NCI-H2171 (cell line): ENCODE measurements at places on chromosomes 4 and X.

GRCh38 chrX:78329486-78329885 lies 2.1 kb upstream of the CYSLTR1 start:
- no peak for DNase-seq

DNA sequence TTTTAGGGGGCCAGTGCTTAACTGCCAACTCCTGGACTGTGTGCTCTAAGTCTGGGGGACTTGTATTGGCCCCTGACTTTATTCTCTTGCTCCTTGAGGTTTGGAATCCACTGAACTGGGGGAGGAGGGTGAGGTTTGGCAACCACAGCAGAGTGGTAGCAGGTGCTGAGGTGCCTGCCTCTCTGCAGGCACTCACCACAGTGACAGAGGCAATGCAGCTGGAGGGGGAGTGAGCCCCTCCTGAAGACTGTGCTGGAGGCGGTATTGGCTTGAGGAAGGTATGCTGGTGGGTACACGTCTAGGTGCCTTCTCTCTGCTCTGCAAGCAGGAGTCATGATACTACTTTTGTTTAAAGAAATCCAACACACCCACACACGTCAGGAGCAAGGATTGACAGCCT lies 24.6 kb downstream of the CFAP299 start:
- DNase-seq = no peak

DNA sequence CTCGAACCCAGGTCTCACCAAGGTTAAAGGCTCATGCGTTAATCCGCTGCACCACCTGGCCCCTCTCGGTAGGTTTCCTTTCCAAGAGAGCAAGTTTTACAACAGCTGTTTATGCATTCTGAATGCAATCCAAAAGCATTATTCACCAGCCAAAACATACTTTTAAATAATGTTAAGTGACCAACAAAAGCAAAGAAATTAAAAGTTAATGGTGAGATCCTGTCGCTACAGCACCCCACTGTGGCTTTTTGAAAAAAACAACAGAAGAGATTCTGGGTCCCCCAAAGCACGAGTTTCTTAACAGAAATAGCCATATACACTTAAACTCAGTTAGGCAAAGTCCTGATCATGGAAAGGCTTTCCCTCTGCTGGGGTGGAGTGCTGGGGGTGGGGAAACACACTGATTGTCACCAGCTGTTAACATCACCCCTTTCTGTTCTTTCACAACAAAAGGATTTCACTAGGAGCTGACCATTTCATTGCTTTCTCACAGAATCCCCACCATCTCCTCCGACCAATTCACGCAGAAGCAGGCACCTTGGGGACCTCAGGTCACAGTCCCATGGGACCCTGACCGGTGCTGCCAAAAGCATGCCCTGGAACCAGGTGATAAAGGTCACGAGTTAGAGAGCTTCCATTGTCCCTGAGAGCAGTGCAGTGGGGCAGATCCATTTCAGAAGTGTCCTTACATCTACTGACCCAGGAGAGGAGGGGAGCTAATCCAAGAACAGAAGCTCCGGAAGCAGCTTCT lies 51.2 kb downstream of the ZNF827 start:
- DNase-seq = no peak

GRCh38 chr4:53644607-53645006 lies 53.3 kb upstream of the LNX1 start:
- DNase-seq = peak; percentile 65

DNA sequence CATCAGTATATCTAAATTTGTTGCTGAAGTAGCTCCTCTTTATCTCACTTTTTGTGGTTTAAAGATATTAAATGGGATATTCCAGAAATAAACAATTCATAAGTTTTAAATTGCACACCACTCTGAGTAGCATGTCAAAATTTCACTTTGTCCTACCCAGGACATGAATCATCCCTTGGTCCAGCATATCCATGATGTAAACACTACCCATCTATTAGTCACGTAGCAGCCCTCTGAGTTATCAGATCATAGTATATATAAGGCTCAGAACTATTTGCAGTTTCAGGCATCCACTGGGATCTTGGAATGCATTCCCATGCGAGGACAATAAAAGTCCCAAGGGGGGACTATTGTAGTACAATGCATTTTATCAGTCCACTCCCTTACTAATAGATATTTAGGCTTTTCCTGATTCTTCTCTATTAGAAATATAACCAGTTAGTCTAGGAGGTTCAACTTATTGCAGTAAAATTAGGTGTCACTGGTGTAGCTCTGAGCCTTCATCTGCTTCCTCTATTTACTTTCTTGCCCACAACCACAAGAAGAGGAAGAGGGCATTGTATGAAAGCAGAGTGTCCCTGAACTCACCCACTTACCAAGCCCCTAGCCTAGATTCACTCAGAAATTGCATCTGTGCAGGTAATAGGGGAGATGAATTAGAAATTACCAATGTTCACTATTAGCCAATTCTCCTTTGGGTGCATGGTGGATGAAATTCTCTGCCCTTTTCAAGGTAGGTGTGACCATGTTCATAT lies 409.8 kb upstream of the GALNT7 start:
- DNase-seq = no peak

GRCh38 chrX:117038918-117039440 lies 576.2 kb upstream of the CT83 start:
- DNase-seq = no peak

- no peak for DNase-seq
Observed at GRCh38 chr4:69640289-69640688, 847 bp upstream of the UGT2A2 start.

DNA sequence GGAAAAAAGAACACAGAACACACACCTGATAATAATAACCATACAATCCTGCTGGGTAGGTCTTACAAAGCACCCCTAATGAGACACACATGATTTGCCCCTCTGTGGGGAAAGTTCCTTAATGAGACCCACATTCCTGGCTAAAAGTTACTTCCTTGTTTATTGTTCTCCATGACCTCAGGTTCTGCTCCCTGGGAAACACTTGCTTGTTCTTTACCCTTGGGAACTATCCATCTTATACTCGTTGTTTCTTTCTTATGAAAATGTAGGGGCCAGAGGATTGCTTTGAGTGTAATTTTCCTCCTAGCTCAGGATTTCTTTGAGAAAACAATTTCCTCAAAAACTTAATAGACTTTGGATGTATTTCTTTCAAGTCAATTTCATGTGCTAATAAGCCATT lies 52.1 kb upstream of the PCDH10 start:
- DNase-seq = no peak

GRCh38 chr4:135192751-135193535 lies 991.4 kb upstream of the PABPC4L start:
- no peak for DNase-seq

DNA sequence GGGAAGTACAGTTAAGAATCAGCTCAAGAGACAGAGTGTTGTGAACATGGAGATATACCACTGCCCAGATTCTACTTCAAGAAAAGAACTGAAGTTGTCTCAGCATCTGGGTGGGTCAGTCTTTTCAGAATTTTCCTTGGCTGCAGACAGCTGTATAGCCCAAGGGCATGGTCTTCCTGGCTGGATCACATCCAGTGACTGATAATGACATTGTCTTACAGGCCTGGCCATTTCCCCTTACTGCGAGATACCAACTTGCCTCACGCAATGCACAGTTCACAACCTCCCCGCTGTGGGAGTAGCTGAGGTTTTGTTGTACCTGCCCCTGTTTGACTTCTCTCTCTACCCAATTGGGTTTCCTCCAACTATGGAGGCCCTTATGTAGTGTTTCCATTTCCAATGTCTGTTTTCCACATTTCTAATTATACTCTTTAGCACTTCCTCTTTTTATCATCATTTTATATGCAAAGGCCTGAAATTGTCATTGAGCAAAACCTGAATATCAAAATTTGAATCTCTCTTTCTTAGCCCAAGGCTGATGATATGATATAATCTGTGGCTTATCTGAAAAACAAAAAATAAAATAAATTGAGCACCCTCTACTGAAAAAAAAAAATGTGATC lies 209.1 kb downstream of the NAF1 start:
- no peak for DNase-seq

DNA sequence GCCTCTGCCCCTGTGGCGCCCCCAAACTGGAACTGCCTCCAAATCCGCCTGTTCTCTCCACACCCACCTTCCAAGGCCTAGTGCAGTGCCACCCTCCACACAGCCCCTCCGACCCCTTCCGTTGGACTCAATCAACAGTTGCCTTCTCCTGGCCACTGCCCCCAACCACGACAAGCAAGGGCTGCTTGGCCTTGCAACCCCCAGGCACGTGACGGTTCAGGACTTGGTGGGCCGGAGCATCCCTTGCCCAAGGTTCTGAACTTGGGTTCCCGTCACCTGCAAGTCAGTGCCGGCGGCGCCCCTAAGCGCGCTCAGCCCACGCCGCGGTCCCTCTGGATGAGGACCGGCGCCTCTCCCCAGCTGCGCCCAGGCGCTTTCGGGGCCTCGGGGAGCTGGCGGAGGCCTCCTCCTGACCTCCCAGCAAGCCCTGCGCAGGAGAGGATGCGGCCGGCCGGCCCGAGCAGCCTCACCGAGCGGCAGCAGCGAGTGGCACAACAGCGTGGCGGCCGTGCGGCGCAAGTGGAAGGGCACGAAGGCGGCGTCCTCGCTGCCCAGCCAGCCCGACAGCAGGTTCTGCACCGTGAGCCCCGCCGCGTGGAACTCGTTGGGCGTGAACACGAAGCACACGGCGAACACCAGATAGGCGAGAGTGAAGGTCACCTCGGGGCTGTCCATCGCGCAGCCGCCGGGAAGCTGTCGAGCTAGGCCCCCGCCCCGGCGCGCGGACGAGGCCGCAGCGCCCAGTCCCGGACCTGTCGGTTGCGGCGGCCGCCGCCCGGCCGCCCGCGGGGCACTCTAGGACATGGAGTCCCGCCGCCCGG lies 750 bp downstream of the TMEM129 start:
- no peak for DNase-seq

DNA sequence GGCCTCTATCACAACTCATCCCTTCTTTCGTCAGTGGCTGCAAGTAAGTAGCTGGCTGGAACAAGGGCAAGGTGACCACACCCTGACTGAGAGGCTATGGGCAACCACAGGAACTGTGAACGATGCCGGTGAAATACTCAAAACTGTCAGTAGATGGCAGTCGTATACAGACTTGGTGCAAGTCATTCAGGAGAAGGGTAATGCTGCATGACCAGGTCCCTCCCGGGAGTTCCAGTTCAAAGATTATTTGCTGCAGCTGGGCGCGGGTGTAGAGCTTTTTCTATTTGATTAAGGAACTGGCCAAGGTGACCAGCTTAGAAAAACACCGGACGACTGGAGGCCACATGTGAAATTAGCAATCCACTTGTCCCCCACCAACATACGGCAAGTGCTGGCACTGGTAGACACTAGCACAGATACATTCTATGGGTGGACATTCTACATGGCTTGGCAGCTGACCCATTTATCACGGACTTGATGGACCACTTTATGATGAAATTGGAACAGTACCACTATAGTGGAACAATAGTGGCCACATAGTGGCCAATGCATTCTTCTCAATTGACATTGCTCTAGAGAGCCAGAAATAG lies 726.6 kb downstream of the TRAM1L1 start:
- peak; percentile 1 for DNase-seq

DNA sequence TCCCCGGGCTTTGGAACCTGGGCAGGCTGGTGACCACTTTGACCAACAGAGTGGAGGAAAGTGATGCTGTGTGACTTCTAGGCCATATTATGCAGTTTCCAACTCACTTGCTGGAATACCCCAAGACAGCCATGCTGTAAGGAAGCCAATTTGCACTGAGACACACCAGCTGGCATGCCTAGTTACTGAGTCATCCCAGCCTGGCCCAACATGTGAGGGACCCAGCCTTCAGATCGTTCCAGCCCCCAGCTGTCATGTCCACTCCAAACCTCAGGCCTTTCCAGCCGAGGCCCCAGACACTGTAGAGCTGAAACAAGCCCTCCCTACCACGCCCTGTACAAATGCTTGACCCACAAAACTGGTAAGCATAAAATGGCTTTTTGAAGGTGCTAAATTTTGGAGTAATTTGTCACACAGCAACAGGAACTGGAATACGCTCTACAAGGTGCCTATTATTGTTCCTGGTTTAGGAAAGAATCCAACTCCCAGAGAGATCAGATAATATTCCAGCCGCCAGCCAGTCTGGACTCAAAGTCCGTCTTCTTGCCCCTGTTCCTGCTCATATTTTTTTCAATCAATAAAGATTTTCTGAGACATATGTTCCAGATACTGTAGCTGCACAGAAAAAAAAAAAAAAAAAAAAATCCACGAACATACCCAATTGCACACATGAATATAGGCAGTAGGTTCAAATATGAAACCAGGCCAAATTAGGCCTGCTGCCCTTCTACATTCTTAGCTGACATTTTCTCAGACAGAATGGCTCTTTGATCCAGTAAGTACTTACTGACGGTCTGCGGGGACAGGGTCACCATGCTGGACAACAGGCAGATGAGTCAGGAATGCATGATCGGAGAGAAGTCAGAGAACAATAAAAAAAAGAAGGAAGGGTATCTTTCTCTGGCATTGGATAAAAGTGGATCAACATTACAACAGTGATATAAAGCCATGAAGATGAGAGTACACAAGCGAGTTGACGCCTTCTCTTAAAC lies 35.1 kb downstream of the SH3KBP1 start:
- DNase-seq = no peak

GRCh38 chr4:2354760-2355159 lies 63.7 kb downstream of the ZFYVE28 start:
- DNase-seq = no peak

GRCh38 chrX:49725923-49726904 lies 30.4 kb upstream of the PAGE1 start:
- no peak for DNase-seq

- DNase-seq = no peak
Observed at GRCh38 chr4:81447566-81448229, 24.0 kb downstream of the RASGEF1B start.
